ENCODE measurements at places on chromosomes 6 and 20. TPM values are rescaled to one million over a fixed set of nuclear protein-coding genes. Genes with fewer than 3 reads are reported as not detected.

The CASS4 gene
- 0.02 TPM for polyA plus RNA-seq

The SLC32A1 gene
- not detected for polyA plus RNA-seq

The PLG gene
- not detected for polyA plus RNA-seq

The STMND1 gene
- not detected for polyA plus RNA-seq

The TCF15 gene
- not detected for polyA plus RNA-seq

The RTF2 gene
- polyA plus RNA-seq = 82.8 TPM

The IL17F gene
- not detected for polyA plus RNA-seq
